ENCODE measurements at places on chromosomes 12 and 14. TPM values are rescaled to one million over a fixed set of nuclear protein-coding genes. Genes with fewer than 3 reads are reported as not detected.

ZNF641 gene
- total RNA-seq = 12.6 TPM

GRCh38 chr12:110906516-110906915 lies 13.9 kb downstream of the MYL2 start:
- no peaks in the 10 kb centered on the region for H3K4me1 ChIP-seq
- no peak for DNase-seq
- no peak overlapping the region for H3K4me3 ChIP-seq
- H3K27ac ChIP-seq = no peak overlapping the region

DNA sequence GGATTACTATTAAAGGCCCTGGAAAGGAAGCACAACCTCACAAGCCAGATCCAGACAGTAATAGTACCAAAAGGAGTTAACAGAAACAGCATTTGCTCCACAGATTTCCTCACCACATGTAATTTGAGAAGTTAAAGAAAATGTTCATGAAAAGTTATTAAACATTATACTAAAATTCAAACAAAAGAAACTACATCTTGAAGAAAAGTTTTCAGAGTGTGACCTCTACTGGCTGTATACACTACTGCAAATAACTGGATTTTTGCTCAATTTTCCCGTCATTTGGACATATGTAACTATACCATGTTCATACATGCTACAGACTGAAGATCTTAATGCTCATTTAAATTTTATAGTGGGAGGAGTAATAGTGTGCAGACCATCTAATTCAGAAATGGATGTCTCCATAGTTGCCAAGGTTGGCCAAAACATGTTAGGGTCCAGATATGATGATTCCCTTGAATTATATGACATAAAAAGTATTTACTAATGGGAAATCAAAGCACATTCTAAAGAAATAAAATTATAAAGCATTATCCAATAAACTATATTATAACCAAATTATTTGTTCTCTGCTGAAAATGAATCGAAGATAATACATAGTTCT lies 5.6 kb downstream of the KRR1 start:
- no peaks in the 10 kb centered on the region for H3K27me3 ChIP-seq
- H3K27ac ChIP-seq = no peak overlapping the region
- H3K4me3 ChIP-seq = no peak overlapping the region
- DNase-seq = no peak

DNA sequence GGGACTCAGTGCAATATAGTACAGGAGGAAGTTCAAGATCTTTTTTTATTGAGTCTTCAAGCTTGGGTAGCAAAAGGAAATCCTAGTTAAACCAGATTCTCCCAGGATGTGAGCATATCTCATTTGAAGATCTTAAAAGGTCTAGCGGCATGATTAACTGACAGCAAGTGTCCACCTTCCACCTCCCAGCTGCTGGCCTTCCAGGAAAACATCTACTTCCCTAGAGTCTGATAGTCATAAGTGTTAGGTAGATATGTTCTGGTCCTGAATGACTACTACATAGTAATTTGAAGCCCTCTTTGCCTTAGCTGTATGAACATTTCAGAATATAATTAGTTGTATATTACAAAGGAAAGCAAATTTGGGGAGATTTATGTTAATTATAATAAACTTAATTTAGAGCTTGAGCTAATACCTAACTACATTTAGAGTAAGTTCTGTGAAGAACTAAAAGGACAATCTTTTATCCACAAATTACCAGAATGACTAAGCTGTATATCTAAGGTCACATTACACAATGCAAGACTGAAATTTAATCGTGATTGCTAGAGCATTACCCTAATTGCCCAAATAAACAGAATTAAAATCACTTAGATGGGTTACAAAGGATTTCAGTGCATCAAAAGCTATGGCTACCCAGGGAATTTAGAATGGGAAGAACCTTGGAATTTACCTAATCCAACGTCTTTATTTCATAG lies 9.9 kb downstream of the LGR5 start:
- no peak overlapping the region for H3K27ac ChIP-seq
- H3K27me3 ChIP-seq = peaks cover 53% of the 10 kb centered on the region
- no peaks in the 10 kb centered on the region for H3K4me1 ChIP-seq
- no peak overlapping the region for H3K4me3 ChIP-seq
- no peaks in the 10 kb centered on the region for H3K36me3 ChIP-seq

MYBPC1 gene
- not detected for total RNA-seq

DNA sequence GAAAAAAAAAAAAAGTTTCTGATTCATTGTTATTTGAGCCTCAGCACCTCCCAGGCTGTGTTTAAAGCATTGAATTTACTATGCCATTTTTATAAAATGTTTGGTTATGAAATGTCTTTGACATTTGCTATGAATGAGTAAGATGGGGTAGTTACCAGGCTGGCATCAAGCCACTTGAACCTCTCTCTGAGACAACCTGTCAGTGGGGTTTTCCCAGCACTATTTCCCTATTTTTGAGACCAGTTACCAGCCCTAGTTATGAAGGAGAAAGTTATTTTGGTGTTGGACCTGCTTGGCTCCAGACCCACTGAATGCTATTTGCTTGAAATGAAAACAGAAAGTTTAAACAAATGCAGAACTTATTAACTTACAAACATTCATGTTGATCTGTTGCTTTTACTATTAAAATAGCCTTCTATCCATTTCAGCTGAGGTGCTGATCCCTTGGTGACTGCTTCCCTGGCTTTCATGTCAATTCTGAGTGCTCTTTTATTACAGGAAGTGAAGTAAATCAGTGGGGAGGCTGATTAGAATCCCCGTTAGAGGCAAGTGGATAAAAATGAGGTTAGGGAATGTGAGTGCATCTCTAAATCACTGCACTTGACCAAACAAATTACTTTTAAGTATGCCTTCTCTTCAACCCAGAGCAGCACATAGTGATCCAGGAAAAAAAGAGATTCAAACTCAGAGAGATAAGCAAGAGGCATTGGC lies 37.8 kb downstream of the LLPH start:
- H3K27me3 ChIP-seq = peaks cover 11% of the 10 kb centered on the region
- no peak overlapping the region for H3K4me3 ChIP-seq
- H3K36me3 ChIP-seq = no peaks in the 10 kb centered on the region
- no peaks in the 10 kb centered on the region for H3K4me1 ChIP-seq
- no peak for DNase-seq

GRCh38 chr12:13044002-13044905 lies at the start of gene FAM234B:
FAM234B (plus strand) TSS chr12:13044381; CDS start chr12:13044404, 23 bp downstream.
- peaks cover 4% of the 10 kb centered on the region for H3K36me3 ChIP-seq
- H3K4me1 ChIP-seq = peaks cover 23% of the 10 kb centered on the region
- peak within 1 kb of the TSS; percentile 80 for H3K4me3 ChIP-seq
- peak; percentile 76 for DNase-seq
- H3K27ac ChIP-seq = peak within 1 kb of the TSS; percentile 31

TAS2R30 gene
- 2.1 TPM for total RNA-seq

DNA sequence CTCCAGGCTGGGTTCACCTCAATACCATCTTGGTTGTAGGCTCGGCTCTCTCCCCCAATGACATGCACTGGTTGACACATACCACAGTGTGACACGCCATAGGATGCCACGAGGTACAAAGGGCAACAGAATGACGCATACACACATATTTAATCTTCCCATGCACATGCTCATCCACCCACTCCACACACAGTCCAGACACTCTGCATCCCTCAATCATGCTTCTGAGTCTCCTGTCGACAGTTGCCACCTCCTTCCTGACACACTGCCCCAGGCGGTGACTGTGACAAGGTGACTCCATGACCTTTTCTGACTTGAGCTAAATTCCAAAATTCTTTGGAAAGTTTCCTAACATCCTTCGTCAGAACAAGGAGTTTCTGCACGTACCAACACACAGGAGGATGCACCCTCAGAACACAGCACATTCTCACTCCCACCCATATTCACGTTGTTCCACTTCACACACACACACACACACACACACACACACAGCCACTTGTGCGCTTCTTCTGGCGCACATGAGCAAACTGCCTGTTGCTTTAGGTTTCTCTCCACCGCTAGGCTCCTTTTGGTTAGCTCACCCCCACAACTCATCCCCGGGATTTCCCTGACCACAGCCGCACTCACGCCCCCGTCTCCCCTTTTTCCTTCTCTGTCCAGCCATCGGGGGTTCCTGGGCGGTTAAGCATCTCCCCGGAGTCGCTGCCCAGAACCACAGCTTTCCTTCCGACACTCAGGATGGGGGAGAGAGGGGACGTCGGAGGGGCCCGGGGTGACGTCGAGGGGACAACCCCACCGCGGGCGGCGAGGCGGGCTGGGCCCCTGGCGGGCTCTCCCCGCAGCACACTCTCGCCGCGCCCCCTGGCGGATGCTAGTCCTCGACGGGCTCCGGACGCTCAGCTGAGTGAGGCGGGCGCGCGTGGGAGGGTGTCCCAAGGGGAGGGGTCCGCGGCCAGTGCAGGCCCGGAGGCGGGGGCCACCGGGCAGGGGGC lies 536 bp upstream of the WNT1 start:
- H3K36me3 ChIP-seq = no peaks in the 10 kb centered on the region
- H3K4me1 ChIP-seq = peaks cover 56% of the 10 kb centered on the region
- H3K27me3 ChIP-seq = peaks cover 84% of the 10 kb centered on the region
- H3K4me3 ChIP-seq = peak overlapping the region; percentile 22

DNA sequence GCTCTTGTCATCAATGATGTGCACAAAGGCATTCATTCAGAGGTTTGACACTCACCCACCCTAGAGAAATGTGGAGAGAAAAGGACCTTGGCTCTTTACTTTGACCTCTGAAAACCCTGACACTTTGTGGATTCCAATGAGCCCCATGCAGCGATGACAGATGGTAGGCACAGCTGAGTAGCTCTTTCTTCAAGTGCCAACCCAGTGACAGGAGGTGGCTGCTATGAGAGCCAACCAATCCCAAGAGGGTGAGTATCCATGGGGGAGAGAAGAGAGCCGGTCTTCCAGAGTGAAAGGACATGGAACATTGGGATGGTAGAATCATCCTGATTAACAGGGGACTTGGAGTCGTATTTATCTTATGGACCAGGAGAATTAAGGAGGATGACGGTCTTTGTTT lies 17.8 kb downstream of the SLC8A3 start:
- no peaks in the 10 kb centered on the region for H3K36me3 ChIP-seq
- no peak overlapping the region for H3K27ac ChIP-seq
- DNase-seq = no peak
- no peak overlapping the region for H3K4me3 ChIP-seq

GRCh38 chr14:95392841-95393240 lies 73.1 kb upstream of the CLMN start:
- peaks cover 1% of the 10 kb centered on the region for H3K36me3 ChIP-seq
- no peak overlapping the region for H3K4me3 ChIP-seq
- DNase-seq = no peak
- H3K27me3 ChIP-seq = peaks cover 3% of the 10 kb centered on the region
- no peaks in the 10 kb centered on the region for H3K4me1 ChIP-seq

- peaks cover 32% of the 10 kb centered on the region for H3K4me1 ChIP-seq
- H3K27ac ChIP-seq = no peak overlapping the region
- no peak overlapping the region for H3K4me3 ChIP-seq
- no peak for DNase-seq
- H3K36me3 ChIP-seq = no peaks in the 10 kb centered on the region
- no peaks in the 10 kb centered on the region for H3K27me3 ChIP-seq
Observed at GRCh38 chr14:100430571-100430970, 107.4 kb downstream of the SLC25A47 start.

MIPOL1 gene
- total RNA-seq = not detected
